Stimulated activated CD4-positive, alpha-beta T cell treated with anti-CD3 and anti-CD28 coated beads, Interleukin-1b, Interleukin-23, amount 100 ng/mL, for 1 hour (primary cell): ENCODE measurements at places on chromosomes 2 and 18.

- no peak for DNase-seq
These were observed 38.0 kb downstream of the EHBP1 start for GRCh38 chr2:62743506-62743905.

GRCh38 chr18:32183503-32183902 lies 6.3 kb upstream of the MEP1B start:
- DNase-seq, result no peak

DNA sequence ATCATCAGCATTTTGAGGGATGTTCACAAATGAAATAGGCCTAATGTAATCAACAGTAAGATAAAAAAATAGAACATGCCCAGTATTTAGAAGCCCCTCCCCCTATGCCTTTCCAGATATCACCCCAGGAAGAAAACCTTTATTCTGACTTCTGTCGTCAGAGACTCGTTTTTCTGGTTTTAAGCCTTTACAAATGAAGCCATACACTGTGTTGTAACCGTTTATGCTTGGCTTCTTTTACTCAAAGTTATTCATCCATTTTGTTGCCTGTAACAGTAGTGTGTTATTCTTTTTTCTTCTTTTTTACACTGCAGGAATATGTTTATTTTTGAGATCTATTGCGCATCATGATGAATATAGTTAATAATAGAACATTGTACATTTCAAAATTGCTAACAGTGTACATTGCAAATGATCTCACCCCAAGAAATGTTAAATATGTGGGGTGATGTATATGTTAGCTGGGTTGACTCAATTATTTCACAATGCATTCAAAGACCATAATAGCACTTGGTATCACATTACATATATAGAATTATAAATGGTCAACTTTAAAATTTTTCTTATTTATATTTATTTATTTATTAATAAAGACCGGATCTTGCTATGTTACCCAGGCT lies 28.1 kb upstream of the PNPT1 start:
- no peak for DNase-seq

GRCh38 chr2:159476329-159476728 lies 140.0 kb downstream of the BAZ2B start:
- DNase-seq, result no peak

DNA sequence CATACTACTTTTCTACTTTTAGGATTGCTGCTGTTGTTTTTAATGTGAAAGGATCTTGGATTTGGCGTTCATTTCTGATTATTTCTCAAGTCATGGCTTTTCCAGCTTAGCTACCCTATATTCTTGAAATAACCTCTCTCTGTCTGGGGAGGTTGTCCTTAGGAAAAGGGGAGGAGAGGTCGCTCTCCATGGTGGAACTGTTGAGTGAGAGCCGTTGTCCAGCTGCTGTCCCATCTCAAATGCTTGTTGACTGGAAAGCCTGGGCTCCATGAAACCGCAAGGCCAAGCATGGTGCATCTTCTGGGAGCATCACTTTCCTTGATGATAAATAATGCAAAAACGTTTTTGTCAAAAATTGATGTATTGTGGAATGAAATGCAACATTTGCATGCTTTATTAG lies 479.1 kb upstream of the RAB12 start:
- no peak for DNase-seq

DNA sequence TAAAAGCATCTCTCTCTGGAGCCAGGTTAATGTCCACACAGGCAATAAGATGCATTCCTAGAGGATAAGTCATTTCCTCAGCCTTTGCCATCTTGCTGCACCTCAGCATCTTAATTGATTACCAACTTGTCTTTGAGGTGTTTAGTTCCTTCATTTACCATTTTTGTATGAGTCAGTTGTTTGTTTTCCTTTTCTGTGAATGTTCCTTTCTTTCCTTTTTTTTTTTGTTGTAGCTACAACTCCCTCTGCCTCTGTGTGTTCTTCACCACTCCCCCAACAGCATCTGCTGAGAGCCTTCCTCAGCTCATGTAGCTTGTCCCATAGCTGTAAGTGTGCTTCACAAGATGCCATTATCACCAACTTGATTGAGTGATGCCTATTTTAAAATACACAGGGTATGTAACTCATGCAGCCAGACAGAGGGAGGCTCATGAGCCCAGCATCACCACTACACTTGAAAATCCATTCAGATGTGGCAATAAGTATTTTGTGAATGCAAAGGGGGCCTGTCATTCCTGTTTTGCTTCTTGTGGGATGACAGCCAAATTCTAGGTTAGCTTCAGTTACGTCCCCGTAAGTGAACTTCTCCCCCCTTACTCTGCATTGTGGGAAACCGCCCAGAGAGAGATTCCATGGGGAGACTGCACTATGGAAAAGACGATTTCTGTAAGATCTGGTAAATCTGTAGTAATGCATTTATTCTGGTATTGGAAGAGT lies 315.9 kb upstream of the ZEB2 start:
- DNase-seq, result no peak

- DNase-seq, result no peak
These were observed 229.5 kb upstream of the EPAS1 start for GRCh38 chr2:46067501-46068305.

DNA sequence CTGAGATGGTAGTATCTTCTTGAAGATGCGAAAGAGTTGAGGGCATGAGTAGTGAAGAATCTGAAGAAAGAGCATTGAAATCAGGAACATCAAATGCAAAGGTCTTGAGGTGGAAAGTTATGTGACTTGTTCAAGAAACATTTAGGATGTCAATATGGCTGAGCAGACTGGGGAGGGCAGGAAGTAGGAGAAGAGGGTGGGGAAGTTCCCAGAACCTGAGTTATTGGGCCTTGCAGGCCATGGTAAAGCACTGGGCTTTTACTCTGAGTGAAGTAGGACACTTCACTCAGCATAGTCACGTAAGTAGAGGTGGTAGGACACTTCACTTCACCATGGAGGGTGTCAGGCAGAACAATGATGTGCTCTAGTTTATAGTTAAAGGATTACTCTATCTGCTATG lies 11.8 kb upstream of the MYL12A start:
- no peak for DNase-seq

- DNase-seq, result no peak
These were observed 22.1 kb downstream of the GPR39 start for GRCh38 chr2:132438691-132439090.

- DNase-seq, result no peak
These were observed 3.6 kb upstream of the PLB1 start for GRCh38 chr2:28492282-28492681.

GRCh38 chr2:200212862-200213425 lies 93.5 kb upstream of the SPATS2L start:
- no peak for DNase-seq

- no peak for DNase-seq
These were observed 31.5 kb downstream of the MRO start for GRCh38 chr18:50788284-50788683.

DNA sequence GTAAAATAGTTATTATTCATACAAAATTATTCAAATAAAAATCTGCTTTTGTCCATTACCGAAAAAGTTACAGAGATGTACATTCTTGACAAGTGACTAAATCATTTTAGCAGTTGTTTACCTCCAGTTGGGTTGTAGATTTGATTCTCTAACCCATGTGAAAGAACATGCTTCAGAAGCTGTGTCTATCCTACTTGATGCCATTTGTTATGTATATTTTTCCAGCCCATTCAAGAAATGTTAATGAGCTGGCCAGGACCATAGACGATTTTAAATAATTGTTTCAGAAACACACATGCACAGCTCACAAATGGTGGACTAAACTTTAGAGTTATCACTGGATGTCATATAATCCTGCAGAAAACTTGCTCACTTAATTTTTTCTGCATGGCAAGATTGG lies 391.1 kb upstream of the REG3G start:
- DNase-seq, result no peak

- no peak for DNase-seq
These were observed 5.2 kb downstream of the PROC start for GRCh38 chr2:127423478-127423843.

GRCh38 chr2:43484323-43484930 lies 111.4 kb downstream of the THADA start:
- no peak for DNase-seq

DNA sequence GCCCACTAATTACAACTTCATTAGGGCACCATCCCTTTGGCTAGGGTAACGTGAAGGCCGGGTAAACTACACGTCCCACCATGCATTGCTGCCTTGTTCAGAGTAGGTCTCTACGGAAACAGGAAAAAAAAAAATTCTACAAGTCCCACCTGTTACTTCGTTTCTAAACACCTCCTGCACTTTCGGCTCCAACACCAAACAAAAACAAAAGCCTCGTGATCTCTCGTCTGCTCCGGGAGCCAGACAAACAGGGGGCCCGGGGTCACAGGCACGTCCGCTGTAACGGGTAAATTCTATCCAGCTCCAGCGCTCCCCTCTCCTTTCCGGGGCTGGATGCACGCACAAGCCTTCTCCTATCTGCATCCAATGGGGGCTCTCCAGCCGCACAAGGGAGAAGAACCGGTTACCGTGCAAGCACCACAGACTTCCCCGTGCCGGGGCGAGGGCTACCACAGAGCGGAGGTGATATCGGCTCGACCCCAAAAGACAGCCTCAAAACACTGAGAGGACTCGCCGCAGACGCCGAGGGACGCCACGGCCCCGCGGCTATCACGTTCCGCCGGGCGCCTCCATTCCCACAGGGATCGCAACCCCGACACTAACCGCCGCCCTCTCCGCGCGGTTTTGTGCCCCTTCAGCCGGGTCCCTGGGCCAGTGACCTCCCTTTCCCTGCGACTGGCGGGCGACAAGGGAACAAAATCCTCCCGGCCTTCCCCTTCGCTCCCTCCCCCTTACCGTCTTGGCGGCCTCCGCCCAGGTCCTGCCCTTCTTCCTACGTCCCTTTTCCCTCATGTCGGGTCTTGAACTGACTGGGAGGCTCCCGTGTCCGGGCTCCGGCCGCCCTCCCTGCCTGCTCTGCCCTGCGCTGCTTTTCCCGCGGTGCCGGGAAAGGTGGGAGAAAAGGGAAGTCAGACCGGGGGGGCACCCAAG lies 591 bp downstream of the ASXL2 start:
- DNase-seq, result peak; percentile 10

GRCh38 chr2:182043021-182043420 lies 57.4 kb downstream of the PPP1R1C start:
- no peak for DNase-seq

DNA sequence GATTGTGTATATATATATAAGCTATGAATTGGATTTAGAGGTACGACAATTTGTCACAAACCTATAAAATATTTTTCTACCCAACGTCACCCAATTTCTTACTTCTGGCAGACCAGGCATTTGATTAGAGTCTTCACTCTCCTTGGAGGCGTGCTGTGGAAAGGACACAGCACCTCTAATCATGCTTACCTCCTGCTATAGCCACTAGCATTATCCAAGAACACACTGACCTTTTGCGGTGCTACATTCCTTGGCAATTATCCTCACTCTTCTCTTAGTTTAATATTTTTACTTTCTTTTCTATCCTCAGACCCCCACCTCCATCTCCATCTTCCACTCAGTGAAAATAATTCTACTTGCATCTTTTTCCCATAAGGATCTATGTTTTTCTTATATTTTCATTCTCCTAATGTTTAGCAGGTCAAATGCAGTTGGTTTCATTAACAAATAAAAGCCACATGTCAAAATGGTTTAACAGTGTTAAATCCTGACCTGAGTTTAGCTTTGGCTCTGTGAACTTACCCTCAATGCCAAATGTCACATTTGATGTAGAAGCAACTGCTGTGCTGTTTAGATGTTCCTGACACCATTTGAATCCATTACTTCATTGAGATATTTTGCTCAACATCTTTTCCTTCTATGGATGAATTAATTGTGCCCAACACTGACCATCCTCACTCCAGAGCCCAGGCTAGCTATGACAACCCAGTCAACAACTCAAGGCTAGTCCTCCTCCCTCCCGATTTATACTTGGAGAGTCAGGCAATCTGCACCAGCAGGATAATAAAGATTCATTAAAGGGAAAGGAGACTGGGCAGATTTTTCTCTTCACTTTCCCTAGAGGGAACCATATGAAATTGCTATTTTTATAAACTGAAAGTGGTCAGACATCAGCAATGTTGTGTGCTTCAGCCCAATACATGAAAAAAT lies 240.5 kb downstream of the MREG start:
- DNase-seq, result no peak

- DNase-seq, result no peak
These were observed 68.3 kb downstream of the FAM117B start for GRCh38 chr2:202703091-202703490.

DNA sequence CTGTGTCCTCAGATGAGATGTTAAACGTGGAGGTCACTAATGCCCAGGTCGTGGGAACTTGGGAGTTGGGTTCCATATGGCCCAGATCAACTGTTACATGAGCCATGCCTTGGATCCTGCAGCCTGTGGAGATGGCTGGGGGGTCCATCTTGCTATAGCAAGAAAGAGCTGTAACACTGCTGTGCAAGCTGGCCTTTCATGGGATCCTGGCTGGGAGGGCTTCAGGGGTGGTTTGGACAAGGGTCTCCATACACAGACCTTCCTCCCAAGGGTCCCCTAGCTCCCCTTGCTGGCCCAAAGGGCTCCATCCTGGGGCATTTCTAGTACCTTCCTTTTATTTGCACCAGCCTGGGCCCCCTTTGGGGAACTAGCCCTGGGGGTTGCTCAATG lies 337.7 kb downstream of the DYSF start:
- DNase-seq, result no peak

DNA sequence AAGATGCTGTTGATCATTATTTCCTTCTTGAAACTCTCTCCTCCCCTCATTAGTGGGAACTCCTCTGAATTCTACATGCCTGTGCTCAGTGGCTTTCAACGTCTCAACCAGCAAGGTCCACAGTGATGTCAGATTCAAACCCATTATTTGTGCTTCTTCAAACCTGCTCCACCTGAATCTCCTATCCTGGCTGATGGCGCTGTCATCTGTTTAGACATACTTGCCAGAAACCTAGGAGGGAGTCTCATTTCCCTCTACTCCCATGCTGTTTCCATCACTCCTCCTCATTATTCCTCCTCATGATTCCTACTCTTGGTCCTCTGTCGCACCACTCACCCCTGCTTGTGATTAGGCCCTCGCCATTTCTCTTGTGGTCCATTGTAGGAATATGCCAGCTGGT lies 2.9 kb upstream of the LPIN2 start:
- DNase-seq, result no peak

GRCh38 chr2:222302178-222303018 lies 3.6 kb upstream of the PAX3 start:
- no peak for DNase-seq

- no peak for DNase-seq
These were observed 471.8 kb downstream of the IRS1 start for GRCh38 chr2:226327830-226328229.

DNA sequence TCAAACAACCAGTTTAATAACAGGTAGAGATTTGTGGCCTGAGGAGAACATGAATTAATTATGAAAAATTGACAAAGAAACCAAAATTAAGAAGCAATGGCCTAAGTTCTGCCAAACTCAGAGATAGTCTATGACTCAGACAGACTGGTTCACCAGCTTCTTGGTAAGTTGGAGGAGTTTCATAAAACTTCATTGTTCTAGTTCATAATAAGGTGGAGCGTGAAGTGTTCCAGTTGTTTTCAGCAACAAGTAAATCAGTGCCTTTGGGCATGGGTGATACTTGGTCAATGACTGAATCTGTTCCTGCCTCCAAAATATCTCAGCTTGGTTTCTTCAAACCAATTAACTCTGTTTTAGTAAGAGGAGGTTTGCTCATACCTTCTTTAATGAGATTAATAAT lies 40.0 kb downstream of the SLC40A1 start:
- no peak for DNase-seq

- no peak for DNase-seq
These were observed 355.2 kb upstream of the UBE2E3 start for GRCh38 chr2:180625006-180625844.

- no peak for DNase-seq
These were observed 192.8 kb downstream of the PTGR3 start for GRCh38 chr18:75016025-75016717.
